Fibroblast of pulmonary artery (primary cell): ENCODE measurements at places on chromosomes 7 and 10.

DNA sequence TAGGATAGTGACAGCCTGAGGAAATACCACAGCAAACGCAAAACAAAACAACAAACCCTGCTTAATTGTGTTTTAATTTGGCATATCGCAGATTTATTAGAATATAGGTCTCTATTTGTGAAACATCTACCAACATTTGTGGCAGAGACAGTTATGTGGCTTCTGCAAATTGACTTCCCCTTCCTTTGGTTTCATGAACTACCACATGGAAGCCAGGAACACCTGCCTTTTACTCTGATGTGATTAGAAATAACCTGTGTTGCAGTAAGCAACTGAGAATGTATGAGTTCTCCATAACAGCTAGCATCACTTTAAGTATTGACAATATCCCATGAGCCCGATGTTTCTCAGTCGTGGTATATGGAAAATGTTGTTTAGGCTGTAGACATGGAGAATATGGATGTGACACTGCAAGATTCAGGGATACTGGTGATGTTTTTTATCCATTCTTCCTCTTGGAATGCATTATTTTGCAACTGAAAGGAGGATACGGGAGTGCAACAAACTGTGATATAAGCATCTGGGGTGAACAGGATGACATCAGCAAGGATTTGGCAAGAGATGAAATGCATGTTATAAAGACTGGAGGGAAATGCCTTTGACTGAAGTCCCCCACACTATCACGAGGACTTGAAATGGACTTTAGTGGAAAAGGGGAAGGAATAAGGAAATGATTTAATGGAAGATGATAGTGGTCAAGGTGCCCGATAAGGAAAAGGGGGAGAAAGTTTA lies 95.9 kb downstream of the CUBN start:
- DNase-seq: peak; percentile 92

DNA sequence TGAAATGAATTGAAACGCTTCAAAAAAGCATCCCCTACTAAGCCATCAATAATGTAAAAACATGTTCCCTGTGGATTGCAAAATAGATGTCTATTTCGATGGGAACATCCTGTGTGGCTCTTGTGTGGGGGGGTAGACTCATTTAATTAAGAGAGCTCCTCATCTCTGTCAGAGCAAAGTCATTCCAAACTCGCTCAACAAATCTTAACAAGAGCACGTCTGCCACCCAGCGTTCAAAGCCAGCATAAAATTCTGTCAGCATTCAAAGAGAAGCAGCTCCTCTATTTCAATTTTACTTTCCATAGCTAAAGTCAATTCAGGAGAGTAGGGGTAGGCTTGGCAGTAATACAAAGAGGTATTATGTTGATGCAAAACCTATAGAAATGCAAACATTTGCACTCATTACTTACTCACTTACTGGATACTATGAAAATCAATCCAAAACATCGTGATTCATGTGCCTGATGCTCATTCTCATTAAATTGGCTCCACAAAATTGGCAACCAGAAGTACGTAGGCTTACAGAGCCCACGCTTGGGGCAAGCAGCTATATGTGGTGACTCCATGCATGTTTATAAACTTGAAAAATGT lies 114.9 kb downstream of the IPMK start:
- peak; percentile 76 for DNase-seq

- no peak for DNase-seq
Measured at GRCh38 chr10:118839348-118839747, 84.6 kb upstream of the CACUL1 start.

DNA sequence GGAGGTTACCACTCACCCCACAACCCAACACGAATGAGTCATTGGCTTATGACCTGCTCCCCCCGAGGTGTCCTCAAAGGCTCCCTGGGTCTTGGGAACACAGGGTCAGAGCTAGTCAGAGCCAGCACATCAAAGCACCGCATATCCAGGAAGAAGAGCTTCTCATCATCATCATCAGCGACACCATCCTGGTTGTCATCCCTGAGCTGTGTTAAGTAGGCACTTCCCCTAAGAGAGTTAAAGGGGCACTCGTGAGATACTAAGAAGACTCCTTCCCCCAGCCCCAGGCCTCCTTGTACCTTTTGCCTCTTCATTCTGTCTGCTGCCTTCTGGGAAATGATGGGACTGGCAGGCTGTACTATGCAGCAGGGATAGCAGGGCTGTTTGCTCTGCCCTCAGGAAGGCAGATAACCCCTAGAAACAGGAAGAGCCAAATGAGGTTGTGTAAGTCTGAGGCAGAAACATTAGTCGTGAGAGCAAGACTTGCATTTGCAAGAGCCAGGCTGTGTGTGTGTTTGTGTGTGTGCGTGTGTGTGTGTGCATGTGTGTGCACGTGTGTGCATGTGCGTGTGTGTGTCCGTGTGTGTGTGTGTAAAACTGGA lies 11.1 kb upstream of the CPA1 start:
- DNase-seq: peak; percentile 97

GRCh38 chr7:90965211-90965610 lies 299.0 kb upstream of the FZD1 start:
- no peak for DNase-seq

- DNase-seq: no peak
Measured at GRCh38 chr7:36349626-36350025, 40.0 kb upstream of the ANLN start.

DNA sequence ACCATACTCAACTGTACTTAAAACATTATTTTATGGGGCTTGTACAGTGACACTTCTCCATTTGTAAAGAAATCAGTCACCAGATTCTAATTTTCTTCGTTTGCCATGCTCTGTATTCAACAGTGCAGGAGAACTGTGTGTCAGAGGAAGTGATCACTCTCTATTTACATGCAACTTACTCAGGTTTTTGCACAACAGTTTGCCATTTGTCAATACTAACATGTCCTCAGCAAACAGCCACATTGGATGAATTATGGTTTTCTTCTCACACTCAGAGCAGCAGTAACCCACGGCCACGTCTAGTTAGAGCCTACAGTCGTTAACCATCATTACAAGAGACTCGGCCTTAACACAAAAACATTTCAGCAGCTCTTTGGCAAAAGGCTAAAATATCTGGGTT lies 69.2 kb upstream of the SP4 start:
- DNase-seq: no peak

DNA sequence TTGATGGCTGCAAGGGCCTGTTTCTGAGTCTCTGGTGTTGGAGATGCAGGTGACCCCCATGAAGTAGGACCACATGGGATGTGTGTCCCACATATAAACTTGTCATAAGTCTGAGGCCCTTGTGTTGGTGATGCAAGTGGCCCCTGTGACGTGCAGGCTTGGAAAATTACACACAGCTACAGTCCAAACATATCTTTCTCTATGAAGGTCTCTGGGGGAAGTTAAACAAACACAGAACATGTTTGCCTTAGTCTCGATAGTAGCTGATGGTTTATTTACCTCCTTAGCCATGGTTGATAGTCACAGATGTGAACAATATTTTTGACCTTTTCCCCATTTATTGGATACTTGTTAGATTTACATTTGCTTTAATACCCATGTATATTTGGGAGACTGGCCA lies 64.7 kb downstream of the ADCY1 start:
- no peak for DNase-seq

GRCh38 chr10:17682236-17682946 lies 38.4 kb downstream of the STAM start:
- DNase-seq: peak; percentile 38

- peak; percentile 80 for DNase-seq
Measured at GRCh38 chr7:132577206-132578049, 1.2 kb upstream of the PLXNA4 start.

- no peak for DNase-seq
Measured at GRCh38 chr10:75765789-75766096, 334.3 kb downstream of the LRMDA start.

DNA sequence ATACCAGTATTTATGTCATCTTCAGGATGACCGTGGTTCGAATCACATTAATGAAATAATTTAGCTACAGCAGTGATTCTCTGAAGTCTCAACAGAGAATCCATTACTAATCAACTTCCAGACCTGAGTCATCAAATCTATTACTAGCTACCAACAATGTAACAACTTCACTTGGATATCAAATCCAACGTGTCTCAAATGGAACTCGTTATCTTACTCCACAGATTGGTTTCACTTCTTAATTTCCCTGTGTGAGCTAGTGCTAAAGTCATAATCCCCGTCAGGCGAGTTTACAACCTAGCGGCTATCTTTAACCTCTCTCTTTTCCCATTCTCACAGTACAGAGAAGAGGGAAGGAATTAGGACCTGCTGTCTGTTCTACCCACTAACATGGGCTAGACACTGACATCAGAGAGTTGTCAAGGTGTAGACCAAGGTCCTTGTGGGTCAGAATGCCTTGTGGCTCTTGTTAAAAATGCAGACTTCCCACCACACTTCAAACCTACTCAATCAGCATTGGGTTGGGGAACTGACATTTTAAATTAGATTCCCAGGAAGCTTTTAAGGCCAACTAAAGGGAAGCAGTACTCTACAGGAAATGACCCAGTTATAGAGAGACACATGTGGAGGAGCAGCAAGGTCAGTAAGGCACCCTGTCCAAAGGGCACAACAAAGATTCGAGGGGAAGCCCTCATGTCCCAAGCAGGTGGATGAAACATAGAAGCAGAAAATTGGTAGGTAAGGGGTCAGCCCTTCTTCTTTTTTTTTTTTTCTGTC lies 57.3 kb upstream of the GSAP start:
- no peak for DNase-seq

DNA sequence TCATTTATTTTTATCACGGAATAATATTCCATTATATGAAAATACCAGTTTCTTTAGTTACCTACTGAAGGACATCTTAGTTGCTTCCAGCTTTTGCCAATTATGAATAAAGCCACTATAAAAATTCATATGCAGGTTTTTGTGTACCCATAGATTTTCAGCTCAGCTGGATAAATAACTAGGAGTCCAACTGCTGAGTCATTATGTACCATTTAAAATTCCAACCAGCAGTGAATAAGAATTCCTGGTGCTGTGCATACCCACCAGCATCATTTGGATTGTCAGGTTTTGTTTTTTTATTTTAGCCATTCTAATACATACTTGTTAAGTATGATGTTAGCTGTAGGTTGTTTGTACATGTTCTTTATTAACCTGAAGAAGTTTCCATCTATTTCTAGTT lies 14.5 kb downstream of the FAM24B start:
- DNase-seq: peak; percentile 60

- no peak for DNase-seq
Measured at GRCh38 chr10:75733135-75733890, 301.9 kb downstream of the LRMDA start.

GRCh38 chr10:70680899-70681730 lies 8.8 kb downstream of the ADAMTS14 start:
- no peak for DNase-seq

- peak; percentile 51 for DNase-seq
Measured at GRCh38 chr7:30476459-30477145, 2.0 kb downstream of the NOD1 start.

GRCh38 chr7:131370523-131370968 lies 42.9 kb downstream of the MKLN1 start:
- DNase-seq: peak; percentile 53

GRCh38 chr10:25398680-25399079 lies 223.9 kb downstream of the GPR158 start:
- no peak for DNase-seq

DNA sequence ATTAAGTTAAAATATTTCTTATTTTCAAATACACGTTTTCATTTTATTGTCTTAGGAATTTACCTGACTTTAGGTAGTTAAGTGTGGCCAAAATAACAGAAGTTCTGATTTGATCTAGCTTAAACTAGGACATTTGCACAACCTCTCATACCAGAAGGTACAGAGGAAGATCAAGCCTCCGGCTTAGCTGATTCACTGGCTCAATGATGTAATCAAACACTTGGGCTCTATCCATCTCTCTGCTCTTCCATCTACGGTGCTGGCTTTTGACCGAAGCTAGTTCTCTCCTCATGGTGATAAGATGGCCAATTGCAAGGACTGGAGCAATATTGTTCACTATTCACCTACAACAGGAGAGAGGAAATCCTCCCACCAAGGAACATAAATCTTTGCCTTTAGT lies 12.2 kb upstream of the HYCC1 start:
- peak; percentile 48 for DNase-seq

DNA sequence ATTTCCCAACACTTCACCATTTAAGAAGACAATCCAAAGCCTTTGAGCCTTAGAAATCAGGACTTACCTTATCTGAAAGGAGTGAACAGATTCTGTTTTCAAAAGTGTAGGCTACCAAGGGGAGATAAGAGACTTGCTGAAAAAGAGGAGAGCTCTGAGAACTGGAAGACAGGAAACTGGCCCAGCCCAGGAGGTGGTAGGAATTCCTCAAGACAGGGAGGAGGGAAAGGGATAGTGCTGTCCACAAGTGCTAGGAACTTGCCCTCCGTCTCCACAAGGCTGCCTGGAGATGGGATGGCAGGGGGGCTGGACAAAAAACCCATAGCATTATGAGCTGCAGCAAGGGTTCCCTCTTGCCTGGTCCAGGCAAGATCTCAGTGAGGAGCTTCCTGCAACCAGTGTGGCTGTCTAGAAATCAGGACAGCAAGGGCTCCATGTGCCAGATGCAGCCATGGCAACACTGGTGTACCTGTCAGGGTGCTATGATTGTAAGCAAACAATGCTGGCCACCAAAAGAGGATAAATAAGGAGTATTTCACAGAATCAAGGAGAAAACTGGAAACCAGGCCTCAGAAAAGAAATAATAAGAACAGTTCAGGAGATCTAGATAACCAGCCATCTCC lies 22.7 kb upstream of the FRMD4A start:
- no peak for DNase-seq
